ENCODE measurements at places on chromosomes 7 and 10.

DNA sequence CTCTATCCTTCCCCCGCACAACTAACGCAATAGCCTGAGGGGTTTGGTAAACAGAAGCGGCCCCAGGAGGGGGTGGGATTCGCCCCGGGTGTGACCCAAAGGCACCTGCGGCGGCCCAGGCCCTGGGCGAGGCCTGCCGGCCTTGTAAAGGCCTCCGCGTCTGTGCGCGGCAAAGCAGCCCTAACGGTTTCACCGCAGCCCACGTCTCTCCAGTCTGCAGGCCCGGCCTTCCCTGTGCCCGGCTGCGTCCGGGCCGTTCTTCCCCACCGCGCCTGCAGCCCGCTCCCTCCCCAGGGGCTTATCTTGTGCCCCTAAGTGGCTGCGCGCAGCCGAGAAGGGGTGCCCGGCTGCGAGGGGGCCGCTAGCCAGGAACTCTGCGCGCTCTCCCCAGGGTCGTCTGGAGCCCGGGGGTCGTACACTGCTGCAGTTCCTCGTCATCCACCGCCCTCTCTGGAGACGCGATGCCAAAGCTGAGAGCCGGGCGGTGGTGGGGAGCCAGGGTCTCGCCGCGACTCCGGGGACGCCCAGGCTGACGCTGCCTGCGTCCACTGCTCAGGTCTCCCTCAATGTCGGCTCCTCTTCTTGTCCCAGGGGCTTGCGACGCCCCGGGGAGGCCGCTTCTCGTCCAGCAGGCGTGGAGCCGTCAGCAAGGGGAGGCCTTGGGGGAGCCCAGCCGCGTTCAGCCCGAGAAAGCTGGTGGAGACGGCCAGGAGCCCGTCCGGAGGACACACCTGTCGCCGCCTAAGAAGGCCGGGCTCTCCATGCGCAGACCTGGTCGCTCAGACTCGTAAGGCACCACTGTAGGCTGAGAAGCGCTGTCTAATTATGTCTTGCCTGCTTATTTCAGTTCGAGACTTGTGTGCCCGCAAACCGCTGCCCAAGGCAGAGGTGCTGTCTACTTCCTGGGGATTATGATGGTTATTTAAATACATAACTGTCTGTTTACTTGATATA, 132.3 kb downstream of the SPAG6 start:
- DNase-seq = no peak

DNA sequence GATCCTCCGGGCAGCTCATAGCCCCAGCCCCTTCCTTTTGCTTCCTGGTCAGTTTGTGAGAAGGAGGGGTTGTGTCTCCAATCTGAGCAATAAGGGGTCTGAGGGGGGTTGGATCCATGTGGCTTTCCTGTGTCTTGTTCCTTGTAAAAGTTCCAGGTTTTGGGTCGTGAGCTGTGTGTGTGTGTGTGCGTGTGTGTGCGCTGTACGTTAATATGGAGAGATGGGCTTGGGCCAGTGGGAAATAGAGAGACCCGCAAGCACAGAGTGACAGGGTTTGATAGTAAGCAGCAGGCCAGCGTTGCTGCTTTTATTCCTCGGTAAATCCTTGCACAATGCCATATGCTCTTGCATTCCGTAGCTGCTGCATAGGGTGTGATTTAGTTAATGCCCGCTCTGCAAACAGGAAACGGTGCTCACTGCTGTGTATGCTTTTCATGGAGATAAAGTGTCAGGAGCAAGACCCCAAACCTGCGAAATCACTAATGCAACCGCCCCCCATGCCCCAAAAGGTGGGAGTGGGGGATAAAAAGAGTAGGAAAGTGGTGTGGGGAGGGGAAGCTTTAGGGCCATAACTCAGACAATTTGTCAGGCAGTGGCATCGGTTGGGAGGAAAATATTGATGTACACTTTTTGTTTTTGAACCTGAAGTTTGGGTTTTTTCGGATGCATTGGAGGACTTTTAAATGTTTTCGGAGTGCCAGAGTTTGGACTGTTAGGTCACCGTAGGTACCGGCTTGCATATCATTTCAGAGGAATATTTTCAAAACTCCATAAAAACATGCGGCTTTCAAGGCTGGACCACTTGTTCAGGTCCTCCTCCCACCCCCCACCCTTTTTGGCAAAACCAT, 108.7 kb downstream of the TCF7L2 start:
- DNase-seq = peak; percentile 95

DNA sequence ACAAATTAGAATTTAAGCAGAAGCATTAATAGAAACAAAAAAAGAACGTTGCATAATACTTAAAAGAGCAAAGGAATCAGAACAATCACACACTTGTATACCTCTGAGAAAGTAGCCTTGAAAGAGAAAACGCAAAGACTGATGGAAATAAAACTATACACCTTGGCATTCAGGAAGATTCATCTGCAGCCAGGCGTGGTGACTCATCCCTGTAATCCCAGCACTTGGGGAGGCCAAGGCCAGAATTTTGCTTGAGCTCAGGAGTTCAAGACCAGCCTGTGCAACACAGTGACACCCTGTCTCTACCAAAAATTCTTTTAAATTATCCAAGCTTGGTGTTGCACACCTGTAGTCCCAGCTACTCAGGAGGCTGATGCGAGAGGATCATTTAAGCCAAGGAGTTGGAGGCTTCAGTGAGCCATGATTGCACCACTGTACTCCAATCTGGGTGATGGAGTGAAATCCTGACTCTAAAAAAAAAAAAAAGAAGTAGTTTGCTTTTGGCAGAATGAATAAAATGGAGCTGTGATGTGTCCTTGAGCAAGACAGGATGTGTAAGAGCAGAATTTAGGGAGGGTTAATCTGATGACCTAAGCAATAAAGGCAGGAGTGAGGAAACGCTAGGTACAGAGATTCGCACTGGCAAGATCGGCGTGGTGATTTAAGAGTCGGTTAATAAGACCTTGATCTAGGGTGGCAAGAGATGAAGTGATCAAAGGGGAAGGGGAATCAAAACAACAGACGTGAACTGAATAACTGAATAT, 75.8 kb upstream of the NRP1 start:
- DNase-seq = no peak

- DNase-seq = peak; percentile 89
Observed at GRCh38 chr7:44184206-44184872, 4.9 kb downstream of the GCK start.

- peak; percentile 92 for DNase-seq
Observed at GRCh38 chr10:97399843-97400545, 1.1 kb downstream of the RRP12 start.

GRCh38 chr7:103702454-103702853, 256.4 kb upstream of the SLC26A5 start:
- no peak for DNase-seq

- peak; percentile 84 for DNase-seq
Observed at GRCh38 chr7:41579961-41580935, 122.6 kb downstream of the INHBA start.

- DNase-seq = no peak
Observed at GRCh38 chr10:70891627-70892026, 3.3 kb upstream of the PCBD1 start.

DNA sequence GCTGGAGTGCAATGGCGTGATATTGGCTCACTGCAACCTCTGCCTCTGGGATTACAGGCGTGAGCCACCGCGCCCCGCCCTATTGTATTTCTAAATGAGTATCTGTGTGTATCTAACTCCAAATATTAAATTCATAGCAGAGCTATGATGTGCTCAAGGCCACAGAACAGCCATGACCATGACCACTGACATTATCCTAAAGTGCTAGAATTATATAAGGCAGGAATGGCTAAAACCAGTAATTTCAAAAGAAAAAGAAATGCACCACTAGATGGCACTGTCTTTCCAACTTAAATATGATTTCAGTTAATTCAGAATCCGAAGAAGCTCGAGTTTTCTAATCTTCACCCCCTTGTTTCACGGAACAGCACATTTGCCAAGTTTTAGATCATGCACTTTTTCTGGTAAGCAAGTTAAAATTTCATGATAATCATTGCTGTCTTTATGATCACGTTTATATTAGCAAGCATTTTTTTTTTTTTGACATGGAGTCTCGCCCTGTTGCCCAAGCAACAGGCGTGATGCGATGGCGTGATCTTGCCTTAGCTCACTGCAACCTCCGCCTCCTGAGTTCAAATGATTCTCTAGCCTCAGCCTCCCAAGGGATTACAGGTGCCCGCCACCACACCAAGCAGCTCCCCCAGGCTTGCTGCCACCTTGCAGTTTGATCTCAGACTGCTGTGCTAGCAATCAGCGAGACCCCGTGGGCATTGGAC, 65.3 kb downstream of the OR13A1 start:
- peak; percentile 84 for DNase-seq

- no peak for DNase-seq
Observed at GRCh38 chr10:34002896-34003295, 668.4 kb upstream of the NRP1 start.

DNA sequence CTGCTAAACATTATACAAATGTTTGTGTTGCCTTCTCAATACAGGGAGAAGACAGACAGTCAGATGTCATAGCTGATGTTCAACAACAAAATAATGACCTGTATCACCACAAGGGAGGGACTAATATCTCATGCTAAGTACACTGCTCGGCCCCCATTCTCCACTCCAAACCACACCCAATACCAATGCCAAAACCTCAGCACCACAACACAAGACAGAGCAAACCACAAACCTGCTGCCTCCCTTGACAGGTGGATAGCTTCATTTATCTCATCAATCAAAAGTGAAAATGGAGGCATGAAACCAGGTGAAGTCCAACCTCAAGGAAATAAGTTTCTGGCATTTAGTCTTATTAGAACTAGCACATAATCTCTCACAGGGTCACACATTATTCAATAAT, 109.5 kb downstream of the PARD3 start:
- DNase-seq = no peak

GRCh38 chr10:71804077-71804476, 30.8 kb upstream of the VSIR start:
- no peak for DNase-seq

- DNase-seq = no peak
Observed at GRCh38 chr7:76206633-76207032, 4.9 kb downstream of the SRRM3 start.

DNA sequence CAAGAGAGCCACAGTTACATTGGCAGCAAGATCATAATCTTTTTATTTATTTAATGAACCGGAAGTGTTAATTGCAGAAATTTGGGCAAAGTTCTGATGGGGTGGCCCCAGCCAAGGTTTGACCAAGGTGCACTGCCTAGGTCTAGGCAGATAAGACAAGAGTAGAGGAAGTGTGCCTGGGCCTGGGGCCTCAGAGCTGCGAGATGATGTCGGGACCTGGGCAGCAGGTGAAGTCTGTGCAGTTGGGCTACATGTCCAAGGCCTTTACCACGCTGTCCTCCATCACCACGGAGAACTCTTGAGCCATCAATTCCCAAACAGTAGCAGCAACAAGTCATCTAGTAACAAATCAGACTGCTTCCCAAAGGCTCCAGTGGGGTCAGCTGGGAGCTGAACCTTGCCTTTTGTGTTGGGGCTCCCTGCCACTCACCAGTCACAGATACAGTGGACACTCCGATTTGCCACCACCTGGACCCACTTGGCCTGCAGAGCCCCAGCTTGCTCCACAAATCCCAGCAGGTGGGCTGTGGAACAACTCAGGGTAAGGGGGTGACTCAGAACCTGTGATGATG, 52.5 kb upstream of the COMTD1 start:
- no peak for DNase-seq

- DNase-seq = no peak
Observed at GRCh38 chr10:101137271-101137670, 6.2 kb downstream of the TLX1 start.

DNA sequence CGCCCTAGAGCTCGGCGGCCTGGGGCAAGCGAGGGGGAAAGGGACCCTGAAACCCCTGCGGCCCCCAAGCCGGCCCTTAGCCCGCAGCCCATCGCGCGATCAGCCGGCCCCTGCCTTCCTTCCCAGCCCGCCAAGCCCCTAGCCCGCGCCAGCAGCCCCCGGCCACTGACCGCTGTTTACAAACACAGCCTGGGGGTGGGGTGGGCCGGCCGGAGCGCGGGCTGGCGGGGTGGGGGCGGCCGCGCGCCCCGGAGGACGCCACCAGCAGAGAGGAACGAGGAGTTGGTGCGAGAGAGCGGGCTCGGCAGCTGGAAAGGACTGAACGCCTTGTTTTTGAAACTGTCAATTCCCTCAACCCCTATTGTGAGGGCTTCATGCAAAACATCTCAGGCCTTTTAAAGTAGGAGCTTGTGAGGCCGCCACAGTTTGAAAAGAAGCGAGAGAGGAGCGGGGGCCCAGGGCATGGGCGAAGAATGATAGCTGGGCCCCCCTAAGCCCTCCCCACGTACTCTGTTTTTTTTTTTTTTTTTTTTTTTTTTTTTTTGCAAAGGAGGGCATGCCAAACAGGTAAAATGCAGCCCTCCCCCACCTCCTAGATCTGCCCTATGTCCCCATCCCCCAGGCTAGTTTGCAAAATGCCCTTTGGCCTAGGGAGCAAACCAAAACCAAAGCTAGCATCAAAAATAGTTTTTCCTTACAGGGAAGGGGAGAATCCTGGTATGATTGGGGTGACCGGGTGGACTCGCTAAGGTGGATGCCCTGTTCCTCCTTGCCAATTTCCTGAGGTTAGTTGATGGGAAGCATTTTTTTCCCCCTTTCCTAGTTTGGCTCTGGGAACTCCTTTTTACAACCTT, 15.0 kb downstream of the SKIDA1 start:
- no peak for DNase-seq

DNA sequence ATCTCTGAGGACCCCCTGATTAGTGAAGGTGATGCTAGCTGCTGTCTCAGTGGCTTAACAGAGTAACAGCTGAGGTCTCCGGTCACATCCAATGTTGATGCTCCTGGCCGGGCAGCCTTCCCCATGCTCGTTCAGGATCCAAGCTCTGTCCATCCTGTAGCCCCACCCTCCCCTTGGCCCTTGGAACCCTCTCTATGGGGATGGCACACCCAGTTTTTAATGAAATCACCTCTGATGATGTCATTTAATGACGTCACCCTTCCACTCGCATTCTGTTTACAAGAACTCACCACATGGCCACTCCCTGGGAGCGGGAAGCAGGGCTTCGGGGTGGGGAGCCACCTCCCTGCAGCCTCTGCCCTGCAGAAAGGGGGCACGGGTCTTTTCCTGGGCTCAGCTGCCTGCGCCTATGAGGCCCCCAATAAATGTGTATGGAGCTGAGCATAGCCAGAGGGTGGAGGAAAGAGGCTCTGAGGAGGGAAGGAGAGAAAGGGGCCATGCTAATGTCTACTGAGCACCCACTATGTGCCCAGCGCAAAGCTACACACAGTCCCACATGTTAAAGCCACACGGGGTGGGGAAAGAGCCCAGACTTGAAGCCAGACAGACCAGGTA, 95.5 kb downstream of the OAT start:
- peak; percentile 66 for DNase-seq

- no peak for DNase-seq
Observed at GRCh38 chr7:14400271-14400670, 410.8 kb upstream of the ETV1 start.

- peak; percentile 6 for DNase-seq
Observed at GRCh38 chr7:18626717-18627116, 131.2 kb downstream of the HDAC9 start.

Data from mesenchymal stem cell (in vitro differentiated cells and primary cell).